ENCODE measurements at places on chromosomes 2 and 18.

DNA sequence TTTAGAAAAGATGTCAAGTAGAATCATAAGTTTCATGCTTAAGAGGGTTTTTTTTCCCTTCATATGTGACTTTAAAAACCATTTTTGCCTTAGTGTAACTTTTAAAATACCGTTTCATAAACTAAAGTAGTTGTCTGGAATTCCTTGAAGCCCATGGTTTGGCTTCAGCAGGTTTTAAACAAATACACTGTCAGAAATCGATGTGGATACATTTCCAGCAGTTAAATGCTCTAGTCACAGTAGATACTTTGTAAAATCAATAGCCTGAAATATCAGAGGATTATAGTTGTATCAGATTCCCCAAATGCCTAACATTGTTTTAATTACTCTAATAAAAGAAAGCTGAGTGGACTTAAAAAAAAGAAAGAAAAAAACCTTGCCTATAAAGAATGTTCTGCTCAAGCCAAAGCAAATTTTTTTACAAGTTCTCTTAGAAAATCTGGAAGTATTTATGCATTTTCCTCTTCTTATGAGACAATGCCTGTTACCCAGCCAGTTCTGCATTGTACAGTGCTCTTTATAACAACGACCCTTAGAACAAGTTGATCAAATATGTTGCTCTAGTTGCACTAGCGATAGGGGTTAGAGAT lies 260.5 kb downstream of the LTBP1 start:
- DNase-seq = no peak

DNA sequence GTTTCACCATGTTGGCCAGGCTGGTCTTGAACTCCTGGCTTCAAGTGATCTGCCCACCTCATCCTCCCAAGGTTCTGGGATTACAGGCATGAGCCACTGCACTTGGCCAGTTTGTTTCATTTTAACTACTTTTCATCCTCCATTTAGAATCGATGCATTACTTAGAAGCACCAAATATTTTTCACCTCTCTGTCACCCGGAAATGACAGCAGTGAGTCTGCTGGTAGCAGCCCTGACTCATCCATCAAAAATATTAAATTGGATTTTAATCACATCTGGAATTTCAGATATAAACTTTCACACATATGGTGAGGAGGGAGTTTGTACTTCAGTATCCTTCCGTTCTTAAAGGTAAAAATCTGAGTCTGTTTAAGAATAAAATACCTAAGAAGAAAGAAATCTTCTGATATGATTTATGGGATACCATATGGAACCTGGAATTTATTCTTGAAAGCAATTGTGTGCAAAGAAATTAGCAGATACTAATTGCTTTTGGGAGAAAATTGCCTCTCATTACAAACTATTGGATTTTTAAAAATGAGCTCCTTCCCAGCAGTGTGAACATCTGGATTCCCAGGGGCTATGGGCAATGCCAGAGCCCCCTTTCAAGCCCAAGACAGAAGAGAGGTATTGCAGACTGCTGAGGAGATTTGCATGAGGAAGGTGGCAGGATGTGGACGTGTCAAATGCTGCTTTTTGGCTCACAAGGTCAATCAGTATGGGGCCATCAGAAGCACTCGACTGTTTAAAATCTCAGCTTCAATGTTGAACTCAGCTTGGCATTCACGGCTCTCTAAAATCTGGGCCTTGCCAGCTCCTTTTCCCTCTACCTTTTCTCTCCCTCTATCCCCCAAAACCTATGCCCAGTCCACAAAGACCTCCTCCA lies 279.5 kb upstream of the SIX2 start:
- DNase-seq = no peak

- no peak for DNase-seq
Observed at GRCh38 chr2:209922116-209922515, 80.3 kb upstream of the RPE start.

DNA sequence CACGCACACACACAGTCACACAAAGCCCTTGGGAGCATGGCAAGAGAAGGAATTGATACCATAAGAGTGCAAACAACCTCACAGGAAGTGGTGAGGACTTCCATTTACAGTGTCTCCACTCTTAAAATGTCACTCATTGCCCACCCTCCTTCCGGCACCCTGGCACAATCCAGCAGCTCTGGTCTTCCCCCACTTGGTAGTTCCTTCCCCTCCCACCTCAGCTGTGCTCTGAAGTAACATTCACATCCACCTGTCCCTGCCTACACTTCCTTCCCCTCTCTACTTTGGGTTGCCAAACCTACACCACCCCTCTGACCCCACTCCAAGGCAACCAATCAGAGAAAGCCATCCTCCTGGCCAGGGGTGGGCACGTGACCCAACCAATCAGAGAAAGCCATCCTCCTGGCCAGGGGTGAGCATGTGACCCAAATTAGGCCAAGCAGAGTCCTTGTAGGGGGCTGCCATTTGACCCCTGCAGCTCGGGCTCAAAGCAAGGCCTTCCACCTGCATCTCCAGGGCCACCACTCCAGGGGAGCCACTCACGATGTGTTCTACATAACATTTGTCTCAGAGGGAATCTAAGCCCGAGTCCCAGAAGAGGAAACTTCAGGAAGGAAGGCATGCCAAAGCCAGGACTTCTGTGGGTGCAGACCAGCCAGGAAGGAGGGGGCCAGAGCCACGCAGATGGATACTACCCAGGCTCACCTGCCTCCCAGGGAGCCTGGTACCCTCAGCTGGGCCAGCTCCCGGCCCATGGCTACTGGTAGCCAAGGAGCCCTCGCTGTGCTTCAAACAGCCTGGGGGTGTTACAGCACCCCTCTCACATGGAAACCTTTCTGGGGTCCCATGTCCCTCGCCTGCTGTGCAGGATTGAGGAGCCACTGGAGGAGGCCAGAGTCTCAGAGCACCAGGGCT lies 21.2 kb downstream of the CYP26B1 start:
- DNase-seq = no peak
